Hindlimb muscle (tissue), 1 donor: ENCODE measurements at places on chromosomes 6 and 20. TPM values are rescaled to one million over a fixed set of nuclear protein-coding genes. Genes with fewer than 3 reads are reported as not detected.

DNA sequence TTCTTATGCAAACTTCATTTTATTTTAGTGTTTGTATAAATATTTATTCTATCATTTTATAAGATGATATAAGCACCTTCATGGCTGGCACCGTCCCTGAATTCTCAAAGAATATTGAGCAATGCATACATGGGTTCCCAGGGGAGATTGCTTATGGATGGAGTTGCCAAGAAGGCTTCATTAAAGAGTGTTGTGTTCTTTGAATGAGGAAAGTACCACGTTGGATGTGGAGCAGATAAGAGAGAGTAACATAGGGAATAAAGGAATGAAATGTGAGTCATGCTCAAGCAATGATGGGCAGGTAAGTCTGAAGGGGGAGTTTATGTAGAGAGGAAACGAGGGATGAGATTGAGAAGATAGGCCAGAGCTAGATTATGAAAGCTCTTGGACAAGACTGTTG lies 10.3 kb downstream of the DSE start:
- no peak for DNase-seq

DNA sequence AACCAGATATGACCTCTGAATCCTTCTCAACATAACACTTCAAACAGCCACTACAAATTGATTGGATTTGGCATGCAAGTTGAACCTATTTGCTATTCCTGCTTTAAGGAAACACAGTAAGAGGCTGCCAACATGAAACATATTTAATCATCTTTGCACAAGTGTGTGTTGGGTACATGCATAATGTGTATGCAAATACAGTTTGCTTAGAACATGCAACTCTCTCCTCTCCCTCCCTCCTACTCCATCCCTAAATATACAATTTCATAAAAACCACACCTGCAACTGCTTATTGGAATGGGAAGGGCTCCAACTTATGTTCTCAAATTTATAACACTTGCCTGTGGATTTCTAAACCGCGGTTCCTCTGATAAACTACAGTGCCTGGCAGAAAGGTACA lies 71.5 kb downstream of the CD83 start:
- DNase-seq: no peak

DNA sequence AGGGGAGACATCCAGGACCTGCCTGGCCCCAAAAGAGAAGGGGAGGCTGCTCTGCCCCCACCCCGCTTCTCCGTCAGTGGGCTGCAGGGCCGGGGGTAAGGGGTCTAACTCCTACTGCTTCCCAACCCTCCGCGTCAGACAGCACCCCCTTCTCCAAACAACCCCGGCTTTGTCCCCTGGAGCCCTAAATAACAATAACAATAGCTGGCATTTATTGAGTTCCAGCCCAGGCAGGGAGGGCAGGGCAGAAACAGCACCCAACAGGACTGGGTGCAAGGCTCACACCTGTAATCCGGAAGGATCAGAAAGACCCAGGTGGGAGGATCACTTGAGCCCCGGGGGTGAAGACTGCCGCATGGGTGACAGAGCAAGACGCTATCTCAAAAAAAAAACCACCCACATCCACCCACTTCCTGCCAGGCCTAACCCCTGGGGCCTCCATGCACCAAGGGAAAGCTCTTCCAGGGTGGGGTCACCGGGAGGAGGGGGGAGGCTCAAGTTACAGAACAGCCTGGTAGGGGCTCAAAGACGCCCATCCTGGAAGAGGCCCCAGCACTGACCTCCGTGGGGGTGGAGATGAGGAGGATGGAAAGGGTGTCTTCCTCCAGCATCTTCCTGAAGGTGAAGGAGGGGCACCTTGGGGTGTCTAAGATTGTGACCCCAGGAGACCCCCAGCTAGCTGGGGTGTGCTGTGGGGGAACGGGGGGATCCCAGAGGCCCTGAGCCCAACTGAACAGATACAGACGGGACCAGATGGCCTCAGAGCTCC lies 1.3 kb upstream of the FNDC11 start:
- DNase-seq: no peak

CDC25B gene
- polyA plus RNA-seq: 122 TPM

- no peak for DNase-seq
Measured at GRCh38 chr6:165227644-165228329, 81.6 kb downstream of the C6orf118 start.

- DNase-seq: no peak
Measured at GRCh38 chr6:56766806-56767178, 124.1 kb upstream of the DST start.

DNA sequence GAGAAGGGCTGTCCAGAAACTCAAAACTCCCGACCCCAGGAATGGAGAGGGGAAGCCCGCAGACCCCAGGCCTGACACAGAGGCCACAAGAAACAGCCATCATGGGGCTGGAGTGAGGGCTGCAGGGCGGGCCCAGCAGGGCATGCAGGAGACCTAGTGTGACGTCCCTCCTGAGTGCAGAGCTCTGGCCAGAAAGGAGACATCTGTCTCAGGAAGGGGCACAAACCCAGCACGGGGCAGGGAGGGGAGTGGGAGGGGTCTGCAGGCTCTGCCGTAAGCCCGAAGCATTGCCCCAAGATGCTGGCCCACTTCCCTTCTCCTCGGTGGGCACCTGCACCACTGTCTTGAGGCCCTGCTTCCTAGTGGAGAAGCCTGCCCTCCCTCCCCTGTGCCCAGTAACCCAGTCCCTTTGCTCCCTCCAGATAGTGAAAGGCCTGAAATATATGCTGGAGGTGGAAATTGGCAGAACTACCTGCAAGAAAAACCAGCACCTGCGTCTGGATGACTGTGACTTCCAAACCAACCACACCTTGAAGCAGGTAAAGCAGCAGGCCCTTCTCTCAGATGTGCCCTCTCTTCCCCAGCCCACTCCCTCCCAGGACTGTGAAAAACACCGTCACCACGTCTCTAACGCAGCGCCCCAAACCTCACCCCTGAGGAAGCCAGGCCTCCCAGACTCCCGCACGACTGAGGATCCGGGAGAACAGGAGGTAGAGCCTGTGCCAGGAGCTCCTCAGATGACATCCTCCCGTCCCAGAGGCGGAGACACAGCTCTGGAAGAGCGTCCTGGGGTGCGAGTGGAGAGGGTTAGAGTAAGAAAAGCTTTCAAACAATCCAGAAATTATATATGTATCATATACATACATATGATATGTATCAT lies 9.7 kb downstream of the CST7 start:
- no peak for DNase-seq

- no peak for DNase-seq
Measured at GRCh38 chr6:83921315-83921714, 61.8 kb downstream of the CYB5R4 start.

DNA sequence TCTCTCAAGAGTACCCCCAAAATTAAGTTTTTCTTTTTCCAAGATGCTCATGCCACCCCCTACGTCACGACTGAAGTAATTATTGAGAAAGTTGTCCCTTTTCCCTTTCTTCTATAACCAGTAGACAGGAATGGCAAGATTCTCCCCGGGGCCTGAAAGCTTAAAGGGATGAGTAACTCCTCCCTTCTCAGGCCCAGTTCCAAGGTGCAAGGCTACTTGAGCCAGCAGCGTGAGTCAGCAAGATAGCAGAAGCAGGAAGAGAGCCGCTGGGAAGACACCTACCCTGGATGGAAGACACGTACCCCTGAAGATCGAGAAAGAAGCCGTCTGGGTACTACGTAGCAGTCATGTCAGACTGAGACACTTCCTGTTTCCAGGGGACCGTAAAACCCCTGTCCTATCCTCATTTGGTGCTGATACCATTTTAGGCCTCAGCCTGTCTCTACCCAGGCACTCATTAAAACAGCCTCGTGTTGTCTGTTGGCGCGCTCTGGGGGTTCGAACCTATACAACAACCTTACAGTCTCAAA lies 241.0 kb downstream of the ADGRG6 start:
- DNase-seq: no peak

- no peak for DNase-seq
Measured at GRCh38 chr6:167998215-167998614, 744 bp downstream of the KIF25 start.

- DNase-seq: no peak
Measured at GRCh38 chr20:20747298-20747697, 34.9 kb upstream of the RALGAPA2 start.

DNA sequence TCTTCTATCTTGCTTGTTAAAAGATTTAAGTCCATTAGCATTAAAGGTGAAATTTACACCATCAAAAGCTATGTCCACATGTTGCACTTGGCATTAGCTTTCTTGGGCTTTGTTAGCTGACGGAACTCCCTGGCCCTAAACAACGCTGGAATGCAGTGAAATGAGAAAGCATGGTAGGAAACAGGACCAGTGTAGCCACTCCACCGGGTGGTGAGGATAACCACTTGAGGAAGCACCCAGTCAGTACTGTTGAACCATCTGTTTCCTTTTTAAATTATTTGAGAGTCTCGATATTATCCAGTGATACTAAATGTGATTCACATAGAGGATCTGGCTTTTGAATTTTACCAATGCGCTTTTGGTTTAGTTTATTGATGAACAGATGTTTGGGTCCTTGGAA lies 374.9 kb upstream of the NOX3 start:
- no peak for DNase-seq

DNA sequence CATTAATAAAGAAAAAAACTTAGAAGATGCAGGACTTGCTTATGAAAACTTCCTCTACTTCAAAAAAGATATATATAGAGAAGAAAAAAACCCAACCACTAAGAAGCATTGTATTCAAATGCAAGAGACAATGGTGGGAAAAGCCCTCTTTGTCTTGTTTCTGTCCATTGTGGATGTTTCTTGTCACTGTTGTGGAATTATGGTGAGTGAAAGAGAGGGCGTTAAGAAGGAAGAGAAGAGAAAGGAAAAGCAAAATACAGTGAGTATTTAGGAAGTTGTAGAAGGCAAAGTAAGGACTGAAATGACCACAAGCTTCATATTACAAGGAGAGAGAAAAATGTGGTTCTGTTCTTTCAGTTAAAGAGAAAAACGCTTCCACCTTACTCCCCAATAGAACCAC lies 14.1 kb upstream of the THBD start:
- DNase-seq: no peak

DNA sequence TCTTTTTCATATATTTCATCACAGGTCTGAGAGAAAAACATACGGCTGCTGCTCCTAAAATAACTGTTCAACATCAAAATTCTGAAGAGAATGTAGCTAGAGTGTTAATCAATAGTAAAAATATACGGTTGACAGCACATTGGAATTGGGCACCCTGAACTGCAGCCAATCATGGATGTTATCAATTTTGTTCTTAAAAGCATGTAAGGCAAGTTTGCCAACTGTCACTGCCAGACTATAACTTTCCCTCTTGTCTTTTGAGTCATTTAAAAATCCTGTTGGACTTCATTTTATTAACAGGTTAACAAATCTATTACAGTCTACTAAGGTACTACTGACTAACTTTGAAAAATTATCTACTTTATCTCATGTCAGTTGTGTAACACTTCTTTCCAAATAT lies 592.8 kb downstream of the HACE1 start:
- no peak for DNase-seq

DNA sequence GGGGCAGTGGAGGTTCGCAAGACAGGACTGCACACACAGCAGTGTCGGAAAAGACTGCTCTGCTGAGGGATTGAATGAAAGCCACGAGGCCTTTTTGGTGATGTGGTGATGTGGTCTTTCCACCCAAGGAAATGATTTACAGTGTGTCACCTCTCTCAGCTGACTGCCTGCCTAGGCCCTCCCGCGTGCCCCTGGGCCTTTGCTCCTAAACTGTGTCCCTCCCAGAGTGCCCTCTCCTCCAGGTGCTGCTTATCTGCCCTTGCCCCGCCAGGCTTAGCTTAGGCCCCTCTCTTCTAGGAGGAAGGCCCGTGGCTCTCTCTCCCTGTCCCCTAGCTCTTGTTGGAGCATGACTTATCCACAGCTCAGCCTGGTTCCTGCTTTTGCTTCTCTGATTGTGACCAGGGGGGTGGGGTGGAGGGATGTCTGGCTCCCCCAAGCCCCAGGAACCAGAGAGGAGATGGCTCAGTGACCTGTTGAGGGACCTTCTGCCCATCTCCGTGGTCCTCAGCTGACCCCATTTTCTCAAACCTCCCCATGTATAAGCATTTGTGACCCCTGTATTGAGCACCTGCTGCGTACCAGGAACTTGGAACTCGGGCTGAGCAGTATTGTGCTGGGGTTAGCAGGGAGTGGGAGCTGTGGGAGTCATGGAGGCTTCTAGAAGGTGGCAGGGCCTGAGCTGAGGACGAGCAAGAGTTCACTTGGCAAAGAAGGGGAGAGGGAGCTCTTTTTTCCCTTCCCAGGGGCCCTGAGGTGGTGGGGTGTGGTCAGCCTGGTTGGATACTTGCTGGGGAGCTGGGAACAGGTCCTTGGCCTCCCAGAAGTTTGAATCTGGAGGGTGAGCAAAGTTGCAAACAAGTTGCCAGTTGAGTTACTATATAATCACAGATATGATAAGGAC lies 2.2 kb downstream of the SRC start:
- DNase-seq: no peak

IFT52 gene
- 21.8 TPM for polyA plus RNA-seq

GSTA1 gene
- not detected for polyA plus RNA-seq

- DNase-seq: no peak
Measured at GRCh38 chr20:61742097-61742825, 323.4 kb downstream of the TAF4 start.
